GM13976 (cell line): ENCODE measurements at places on chromosomes 7 and 10.

DNA sequence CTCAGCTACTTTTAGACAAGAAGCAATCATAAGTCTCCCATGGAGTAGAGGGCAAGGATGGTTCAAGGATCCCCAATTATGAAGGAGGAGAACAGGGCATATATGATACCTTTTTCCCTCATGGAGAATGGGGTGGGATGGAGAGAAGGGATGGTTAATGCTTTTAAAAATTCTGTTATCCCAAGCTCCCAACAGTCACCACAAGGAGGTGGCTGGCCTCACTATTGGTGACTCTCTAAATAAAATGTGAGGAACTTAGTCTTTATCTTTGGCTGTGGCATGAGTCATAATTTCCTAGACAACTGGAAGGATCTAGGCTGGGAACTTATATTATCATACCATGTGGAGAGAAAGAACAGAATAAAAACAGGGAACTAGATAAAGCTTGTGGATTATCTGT, 297.0 kb downstream of the PHTF2 start:
- no peak for DNase-seq

DNA sequence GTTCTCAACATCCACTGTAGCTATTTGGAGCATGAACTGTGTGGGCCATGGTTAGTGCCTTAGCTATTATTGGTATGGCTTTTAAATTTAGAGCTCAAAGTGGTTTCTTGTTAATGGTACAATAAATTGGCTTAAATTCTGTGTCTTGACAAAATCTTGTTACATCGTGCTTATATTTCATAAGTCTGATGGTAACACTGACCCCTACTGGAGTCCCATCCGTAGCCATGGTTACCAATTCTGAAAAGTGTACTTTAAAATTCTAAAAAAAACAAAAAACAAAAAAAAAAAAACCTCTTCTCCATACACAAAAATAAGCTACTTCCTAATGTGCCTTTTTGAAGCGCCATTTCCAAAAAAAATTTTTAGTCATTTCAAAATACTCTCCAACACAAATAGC, 6.4 kb upstream of the RPP30 start:
- no peak for DNase-seq

- DNase-seq, result no peak
Measured at GRCh38 chr10:43585981-43586729, 11.7 kb upstream of the ZNF239 start.

DNA sequence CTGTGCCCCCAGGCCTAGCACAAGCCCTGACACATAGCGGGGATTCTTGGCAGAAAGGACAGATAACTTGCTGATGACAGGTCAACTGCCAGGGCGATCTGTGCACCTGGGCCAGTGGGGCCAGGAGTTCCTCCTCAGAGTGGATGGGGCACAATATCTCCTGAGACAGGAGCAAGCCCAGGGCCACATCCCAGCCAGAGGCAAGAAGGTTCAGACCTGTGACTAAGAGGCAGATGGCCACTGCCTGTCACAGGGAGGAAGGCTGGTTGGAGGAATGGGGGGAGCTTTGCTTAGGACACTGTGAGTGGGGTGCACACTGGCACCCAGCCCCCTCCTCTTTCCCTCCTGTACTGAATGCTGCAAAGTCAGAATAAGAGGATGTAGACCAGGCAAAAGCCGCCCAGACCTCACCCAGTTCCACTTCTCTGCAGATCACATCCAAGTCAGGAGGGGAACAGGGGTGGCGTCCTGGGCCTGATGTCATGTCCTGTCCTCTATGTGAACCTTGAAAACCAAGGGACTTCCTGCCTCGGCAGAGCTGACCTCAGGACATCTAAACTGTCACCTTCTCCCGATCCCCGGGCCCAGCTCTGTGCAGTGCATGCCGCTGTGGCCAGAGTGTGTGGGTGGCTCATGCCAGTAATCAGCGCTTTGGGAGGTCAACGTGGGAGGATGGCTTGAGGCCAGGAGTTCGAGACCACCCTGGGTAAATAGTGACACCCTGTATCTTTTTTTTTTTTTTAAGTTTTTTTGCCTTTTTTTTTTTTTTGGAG, 1.3 kb downstream of the GUSB start:
- peak; percentile 90 for DNase-seq

- DNase-seq, result no peak
Measured at GRCh38 chr10:84397735-84398144, 69.4 kb downstream of the CCSER2 start.

DNA sequence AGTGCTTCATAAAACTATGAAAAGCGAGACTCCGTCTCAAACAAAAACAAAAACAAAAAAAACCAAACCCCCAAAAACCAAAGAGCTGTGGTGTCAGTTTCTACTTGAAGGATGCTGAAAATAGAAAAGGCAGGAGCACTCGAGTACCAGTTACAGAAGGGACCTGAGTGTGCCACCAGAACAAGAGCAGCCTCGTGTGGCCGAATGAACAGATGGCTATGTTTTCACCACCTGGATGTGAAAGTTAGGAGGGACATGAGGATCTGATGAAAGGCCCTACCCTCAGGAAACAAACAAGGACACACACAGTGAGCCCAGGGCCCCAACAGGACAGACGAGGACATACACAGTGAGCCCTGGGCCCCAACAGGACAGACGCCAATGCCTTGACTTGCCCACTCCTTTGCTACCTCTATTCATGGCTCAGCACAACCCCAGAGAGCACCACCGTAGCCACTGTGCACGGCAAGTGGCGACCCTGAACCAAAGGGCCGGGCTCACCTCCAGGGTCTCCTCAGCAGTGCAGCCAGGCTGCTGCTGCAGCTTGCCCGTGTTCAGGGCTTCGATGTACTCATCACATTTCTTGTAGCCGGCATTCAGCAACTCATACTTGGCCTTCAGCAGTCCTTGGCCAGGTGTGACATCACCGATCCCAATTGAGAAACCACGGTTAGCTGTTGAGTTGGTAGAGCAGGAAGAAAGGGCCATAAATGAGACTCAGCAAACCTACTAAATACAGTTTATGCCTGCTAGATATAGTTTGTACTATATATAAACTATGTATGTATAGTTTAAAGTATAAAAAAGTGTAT, 24.9 kb downstream of the POLR3A start:
- no peak for DNase-seq

DNA sequence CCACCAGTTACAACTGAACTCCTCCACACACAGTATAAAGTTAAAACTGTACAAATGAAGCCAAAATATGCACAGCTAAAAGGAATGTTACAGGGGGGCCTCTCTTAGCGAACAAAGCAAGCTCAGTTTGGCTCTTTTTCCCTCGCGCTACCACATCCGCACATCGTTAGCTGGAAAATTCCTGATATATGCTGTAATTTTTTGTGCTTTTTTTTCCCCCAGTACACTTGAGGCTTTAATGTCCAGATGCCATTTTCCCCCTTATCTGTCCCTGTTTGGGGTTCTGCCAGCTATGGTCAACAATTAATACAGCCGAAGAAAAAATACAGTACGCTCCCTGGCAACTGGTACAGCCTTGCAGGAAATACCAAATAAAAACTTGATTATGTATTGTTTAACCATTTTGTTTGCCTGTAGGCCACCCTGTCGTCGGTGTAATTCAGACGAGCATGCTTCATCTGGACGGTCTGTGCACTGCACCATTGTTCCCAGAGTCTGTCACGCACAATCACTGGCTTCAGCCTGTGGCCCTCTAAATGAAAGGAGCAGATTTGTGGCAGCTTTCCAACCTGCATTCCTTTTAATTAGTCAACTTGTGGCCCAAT, 108.1 kb upstream of the FAM133B start:
- DNase-seq, result no peak

DNA sequence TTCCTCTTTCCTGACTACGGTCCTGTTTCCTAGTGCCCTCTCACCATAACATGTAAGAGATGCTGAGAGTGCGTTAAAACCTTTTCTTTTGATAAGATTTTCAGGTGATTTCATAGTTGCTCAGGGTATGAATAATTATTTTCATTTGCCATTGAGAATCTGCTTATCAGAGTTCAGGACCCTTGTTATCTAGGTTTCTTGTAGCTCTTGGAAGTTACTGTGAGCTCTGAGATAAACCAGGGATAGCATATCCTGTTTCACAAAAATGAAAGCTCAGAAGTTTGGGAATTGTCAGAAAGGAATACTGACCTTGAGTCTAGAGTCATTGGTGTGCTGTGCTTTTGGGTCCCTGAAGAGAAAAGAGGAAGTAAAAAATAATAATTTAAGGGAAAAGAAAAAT, 76.8 kb upstream of the PRKG1 start:
- DNase-seq, result no peak

DNA sequence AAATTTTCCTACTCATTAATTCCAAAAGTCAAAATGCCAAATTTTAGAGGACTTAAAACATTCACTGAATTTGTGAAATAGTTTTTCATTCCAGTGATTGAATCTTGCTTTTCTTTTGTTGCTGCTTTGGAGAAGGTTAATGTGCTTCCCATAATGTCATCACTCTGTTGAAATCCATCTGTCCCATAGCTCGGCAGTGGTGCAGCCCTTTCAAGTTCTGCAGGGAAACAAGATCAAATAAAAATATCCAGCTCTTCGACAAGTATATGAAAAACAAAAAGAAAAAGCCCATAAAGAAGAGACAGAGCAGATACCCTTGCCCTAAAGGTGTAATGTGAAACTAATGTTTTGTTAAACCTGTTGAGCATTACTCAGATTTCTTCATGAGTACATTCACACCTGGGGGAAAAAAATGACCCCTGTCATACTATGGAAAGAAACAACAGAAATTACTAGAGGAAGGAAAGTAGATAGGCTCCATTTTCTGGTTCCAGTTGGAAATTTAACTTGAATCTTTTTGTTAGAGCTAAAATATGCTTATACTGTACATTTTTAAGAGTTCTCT, 35.1 kb downstream of the AGR3 start:
- DNase-seq, result no peak

DNA sequence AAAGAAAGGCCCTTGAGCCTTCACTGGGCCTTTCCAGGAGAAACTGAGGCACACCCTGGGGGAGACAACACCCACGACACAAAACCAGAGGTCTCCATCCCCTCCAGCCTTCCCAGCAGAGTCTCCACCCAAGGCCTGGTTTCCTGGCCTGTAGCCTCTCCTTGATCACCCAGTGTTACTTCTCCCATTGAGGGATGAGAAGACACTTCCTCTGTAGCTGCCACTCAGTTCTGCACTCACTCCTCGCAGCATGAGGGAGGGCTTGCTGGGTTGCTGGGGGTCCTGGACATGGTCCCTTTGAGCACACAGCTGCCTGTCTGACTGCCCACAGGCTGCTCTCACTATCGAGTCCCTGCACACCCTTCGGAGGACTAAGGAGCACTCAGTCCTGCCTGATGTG, 438.1 kb upstream of the FOXK1 start:
- no peak for DNase-seq

- peak; percentile 12 for DNase-seq
Measured at GRCh38 chr7:64872351-64873154, 30.5 kb upstream of the ZNF273 start.

- DNase-seq, result no peak
Measured at GRCh38 chr10:50226610-50227009, 24.7 kb downstream of the ASAH2 start.

GRCh38 chr10:31515819-31516402, 196.9 kb downstream of the ZEB1 start:
- no peak for DNase-seq

GRCh38 chr7:94697035-94697974, 41.4 kb upstream of the SGCE start:
- DNase-seq, result no peak

DNA sequence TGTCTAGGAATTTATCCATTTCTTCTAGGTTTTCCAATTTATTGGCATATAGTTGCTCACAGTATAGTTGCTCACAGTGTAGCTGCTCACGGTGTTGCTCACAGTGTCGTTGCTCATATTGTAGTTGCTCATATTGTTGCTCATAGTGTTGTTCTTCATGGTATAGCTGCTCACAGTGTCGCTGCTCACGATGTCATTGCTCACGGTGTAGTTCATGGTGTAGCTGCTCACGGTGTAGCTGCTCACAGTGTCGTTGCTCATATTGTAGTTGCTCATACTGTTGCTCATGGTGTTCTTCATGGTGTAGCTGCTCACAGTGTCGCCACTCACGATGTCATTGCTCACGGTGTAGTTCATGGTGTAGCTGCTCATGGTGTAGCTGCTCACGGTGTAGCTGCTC, 7.7 kb upstream of the PRKAR1B start:
- DNase-seq, result no peak

- DNase-seq, result peak; percentile 52
Measured at GRCh38 chr7:98137826-98138151, 31.1 kb downstream of the LMTK2 start.

DNA sequence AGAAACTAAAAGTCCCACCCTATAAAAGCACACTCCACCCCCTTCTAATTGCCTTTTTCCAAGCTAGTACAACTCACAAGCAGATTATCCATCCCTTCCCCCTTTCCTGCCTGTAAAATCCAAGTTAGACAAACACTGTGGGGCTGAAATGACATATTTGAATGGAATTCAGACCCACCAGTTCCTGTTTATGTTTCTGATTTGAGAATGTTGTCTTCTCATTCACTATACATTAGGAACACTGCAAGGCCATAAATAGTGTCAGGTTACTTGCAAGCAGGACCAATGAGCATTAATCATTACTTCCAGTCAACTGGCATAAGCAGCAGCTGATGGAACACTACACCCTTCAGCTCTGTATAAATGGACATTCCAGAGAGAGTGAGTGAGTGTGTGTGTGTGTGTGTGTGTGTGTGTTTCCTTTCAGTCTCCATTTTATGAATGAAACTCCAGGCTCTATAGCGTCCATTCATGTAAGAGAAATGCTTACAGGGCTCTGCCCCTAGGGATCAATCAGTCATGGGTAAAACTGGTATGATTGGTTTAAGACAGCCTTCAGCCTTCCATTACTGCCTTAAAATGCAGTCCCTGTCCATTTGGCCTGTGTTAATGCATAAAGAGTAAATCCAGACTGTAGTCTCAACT, 69.3 kb downstream of the ETV1 start:
- no peak for DNase-seq

GRCh38 chr10:113487154-113487553, 65.7 kb upstream of the HABP2 start:
- no peak for DNase-seq

DNA sequence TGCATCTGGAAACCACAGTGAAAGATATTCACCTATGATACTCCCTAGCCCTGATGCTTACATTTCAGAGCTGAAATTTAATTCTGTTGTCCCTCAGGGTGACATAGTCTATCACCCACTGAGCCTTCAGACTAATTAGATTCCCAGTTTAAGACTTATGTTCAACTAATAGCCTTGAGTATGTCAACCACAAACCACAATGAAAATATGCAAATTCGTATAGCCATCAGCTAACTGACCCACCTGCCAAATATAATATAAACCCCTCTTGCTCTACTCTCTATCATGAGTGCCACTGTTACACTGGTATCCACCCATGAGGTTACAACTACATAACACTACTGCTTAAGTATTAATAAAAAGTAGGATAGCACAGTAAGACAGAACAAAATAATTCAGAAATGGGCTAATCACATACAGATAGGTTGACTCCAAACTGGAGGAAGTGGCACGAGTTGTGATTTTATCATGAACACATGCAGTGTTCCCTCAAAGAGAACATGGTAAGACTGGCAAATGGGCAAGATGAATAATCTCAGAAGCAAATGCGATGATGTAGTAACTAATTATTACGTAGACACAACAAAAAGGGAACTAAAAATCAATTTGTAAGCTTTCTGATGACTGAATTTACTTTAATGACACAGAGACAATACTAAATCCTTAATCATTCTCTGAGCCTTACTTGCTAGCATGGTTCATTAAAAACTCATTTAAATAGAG, 290.6 kb downstream of the PARD3 start:
- DNase-seq, result no peak
